B cell (primary cell): ENCODE measurements at places on chromosomes 1 and 21.

DNA sequence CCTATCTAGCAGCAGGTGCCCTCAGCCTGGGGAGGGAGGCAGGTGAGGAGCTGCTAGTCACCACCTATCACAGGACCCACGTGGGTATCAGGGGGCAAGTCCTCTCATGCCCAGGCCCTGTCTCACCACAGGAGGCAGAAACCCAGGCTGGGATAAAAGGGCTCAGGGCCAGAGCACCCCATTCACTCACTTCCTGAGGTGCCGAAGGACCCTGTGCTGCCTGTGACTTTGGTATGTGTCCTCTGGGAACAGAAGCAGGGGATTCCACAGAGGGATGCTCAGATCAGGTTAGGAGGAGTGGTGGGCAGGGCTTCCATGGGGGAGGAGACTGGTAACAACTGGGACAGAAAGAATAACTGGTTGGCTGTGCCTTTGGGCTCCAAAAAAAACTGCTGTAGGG, at the start of gene LCE1E:
TSS of gene LCE1E (plus strand) at position 181 of the 400 bp plus-strand sequence. CDS start 1,043 bp downstream, outside the sequence.
- DNase-seq: no peak

GRCh38 chr1:65756616-65757015, 36.1 kb upstream of the PDE4B start:
- no peak for DNase-seq

DNA sequence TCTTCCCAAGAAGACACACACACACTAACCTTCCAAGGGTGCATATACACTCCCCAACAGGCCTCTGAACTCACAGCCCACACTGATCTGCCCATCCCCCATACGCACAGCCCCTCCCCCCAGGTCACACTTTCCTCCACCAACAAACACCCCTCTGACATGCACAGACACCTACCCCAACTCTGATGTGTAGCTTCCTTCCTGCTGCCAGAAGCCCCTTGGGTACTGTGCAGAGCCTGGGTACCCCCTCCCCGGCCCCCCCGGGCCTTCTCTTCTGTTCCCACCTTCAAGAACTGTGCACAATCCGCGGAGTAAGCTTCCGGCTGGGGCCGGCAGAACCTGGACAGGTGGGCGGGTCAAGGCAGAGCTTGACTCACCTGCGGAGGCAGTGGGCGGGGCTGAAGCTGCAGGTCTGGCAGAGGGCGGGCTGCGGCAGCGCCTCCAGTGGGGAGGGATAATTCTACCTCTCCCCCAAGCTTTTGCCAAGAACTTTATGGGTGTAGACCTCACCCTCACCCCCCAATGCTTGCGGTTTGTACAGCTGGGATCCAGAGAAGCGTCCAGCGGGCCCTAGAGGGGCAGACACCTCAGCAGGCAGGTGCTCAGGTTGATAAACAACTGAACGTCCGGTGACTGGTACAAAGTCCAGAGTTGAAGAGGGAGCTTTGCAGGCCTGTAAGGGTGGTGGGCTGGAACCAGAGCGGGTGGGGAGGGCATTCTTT, at the start of gene C1orf210:
TSS of gene C1orf210 (minus strand) at position 313 of the 722 bp plus-strand sequence. CDS start 2,311 bp downstream, outside the sequence.
- DNase-seq: no peak

DNA sequence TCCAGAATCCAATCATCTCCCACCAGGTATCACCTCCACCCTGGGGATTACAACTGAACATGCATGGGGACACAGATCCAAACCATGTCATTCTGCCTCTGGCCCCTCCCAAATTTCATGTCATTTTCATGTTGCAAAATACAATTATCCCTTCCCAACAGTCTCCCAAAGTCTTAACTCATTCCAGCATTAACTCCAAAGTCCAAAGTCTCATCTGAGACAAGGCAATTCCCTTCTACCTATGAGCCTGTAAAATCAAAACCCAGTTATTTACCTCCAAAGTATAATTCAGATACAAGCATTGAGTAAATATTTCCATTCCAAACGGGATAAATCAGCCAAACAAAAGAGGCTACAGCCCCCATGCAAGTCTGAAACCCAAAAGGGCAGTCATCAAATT, 73.1 kb downstream of the USH2A start:
- DNase-seq: no peak

GRCh38 chr1:6360517-6361070, 33.0 kb downstream of the ACOT7 start:
- DNase-seq: no peak

- no peak for DNase-seq
Measured at GRCh38 chr1:89761338-89761737, 59.5 kb upstream of the LRRC8D start.

GRCh38 chr1:61531716-61532115, 193.2 kb downstream of the TM2D1 start:
- DNase-seq: no peak

DNA sequence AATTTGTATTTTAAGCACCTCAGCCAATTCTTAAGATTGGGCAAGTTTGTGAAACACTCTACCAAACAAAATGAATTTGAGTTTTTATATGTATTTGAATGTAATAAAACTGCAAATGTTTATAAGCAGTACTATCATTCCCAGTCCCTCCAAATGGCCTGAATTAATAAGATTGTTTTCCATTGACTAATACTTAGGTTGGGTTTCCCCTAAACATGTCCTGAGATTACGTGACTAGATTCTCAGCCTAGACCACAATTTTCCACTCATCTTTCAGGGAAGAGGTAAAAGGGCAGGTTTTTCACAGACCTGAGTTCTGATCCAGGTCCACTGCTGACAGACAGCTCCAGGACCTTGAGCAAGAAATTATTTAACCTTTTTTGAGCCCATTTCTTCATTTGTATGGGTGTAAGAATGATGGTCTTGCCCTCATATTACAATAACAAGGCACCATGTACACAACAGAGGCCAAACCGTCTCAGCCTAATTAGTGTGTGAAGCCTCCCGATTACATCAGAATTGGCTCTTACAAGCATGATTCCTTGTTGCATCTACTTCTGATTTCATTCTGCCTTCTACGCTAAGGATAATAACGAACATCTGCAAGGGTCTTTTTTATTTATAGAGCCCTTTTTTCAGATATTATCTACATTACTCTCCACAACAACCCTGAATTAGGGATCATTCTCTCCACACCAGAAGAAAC, 51.2 kb downstream of the BEND5 start:
- DNase-seq: no peak

GRCh38 chr1:197464044-197464443, 196.0 kb downstream of the CRB1 start:
- DNase-seq: no peak

DNA sequence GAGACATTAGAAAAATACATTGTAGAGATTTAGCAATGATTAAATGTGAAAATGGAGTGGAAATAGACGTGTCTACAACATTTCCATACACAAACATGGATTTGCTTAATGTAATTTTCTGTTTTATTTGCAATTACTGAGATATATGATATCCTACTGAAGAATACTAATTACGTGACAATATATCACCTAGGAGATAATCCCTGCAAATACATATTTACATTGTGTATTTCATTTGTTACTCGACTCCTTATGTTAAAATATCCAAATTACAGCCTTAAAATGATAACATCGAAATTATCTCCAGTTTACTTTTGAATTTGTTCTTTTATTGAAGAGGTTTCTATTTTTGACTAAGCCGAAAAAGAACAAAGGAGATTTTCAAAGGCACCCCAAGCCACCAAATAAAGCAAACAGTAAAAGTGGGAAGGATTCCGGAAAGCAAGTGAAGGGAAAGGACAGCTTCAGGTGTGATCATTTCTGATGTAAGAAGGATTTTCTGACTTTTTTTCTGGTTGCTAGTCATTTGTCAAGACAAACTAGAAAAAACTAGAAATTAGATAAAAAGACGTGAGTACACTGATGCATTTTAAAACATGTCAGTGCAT, 7.9 kb downstream of the LHX4 start:
- DNase-seq: no peak
